ENCODE measurements at places on chromosomes 7 and 10.
A peak's percentile ranks its signal among the peaks of the same experiment; 100 is the strongest.

- DNase-seq, result no peak
These were observed 55.6 kb downstream of the SLC16A9 start for GRCh38 chr10:59654007-59654406.

- no peak for DNase-seq
These were observed 170.8 kb downstream of the BBS9 start for GRCh38 chr7:33300131-33300530.

DNA sequence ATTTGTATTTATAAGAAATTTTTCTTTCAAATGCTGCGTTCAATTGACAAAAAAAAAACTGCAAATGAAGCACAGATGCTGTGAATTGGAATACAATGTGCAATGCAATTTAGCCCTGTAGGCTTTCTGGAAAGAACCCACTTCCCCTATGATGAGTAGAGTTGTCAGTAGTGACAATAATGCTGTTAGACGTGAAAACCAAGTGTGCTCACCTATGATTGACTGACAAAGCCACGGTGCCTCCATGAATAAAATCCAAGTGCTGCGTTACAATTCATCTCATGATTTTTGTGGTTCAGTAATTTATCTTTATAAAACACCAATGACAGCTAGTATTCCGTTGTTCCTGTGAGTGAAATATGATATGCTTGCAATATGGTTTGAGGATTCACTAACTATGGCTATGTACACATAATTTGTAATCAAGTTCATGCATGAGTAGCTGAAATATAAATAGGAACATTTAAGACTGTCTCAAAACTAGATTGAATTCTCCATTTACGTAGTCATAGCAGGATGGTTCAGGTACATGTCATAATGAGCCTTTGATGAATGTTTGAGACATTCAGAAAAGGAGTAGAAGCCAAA is 1160.3 kb downstream of the CNTNAP2 start:
- DNase-seq, result peak; percentile 54

- DNase-seq, result no peak
These were observed 194.8 kb upstream of the PTN start for GRCh38 chr7:137538361-137538762.

GRCh38 chr10:110788620-110789385 is 82.9 kb upstream of the PDCD4 start:
- DNase-seq, result no peak

DNA sequence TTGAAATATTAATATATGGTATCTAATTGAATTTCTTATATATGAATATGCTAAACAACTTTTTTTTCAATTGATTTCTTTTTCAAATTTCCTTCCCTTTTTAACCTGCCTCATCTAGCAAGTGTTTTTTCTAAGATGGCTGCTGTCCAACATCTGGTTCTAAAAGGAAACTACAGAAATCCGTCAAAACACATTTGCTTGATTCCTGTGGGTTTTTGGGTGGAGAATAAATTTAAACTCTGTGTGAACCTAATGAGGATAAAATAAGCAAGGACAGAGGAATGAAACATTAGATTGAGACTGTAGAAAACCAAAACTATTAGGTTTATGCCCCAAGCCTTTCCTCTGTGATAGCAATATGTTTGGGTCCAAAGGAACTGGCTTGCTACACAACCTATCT is 75.5 kb upstream of the STARD3NL start:
- DNase-seq, result no peak

- no peak for DNase-seq
These were observed 148.4 kb upstream of the FAM20C start for GRCh38 chr7:43791-44540.
